Stimulated activated CD4-positive, alpha-beta T cell treated with anti-CD3 and anti-CD28 coated beads, Interleukin-4, amount 100 ng/mL, for 4 hours (primary cell): ENCODE measurements at places on chromosomes 6 and 20.

- no peak for DNase-seq
Observed at GRCh38 chr6:70956191-70956450, 739 bp downstream of the B3GAT2 start.

DNA sequence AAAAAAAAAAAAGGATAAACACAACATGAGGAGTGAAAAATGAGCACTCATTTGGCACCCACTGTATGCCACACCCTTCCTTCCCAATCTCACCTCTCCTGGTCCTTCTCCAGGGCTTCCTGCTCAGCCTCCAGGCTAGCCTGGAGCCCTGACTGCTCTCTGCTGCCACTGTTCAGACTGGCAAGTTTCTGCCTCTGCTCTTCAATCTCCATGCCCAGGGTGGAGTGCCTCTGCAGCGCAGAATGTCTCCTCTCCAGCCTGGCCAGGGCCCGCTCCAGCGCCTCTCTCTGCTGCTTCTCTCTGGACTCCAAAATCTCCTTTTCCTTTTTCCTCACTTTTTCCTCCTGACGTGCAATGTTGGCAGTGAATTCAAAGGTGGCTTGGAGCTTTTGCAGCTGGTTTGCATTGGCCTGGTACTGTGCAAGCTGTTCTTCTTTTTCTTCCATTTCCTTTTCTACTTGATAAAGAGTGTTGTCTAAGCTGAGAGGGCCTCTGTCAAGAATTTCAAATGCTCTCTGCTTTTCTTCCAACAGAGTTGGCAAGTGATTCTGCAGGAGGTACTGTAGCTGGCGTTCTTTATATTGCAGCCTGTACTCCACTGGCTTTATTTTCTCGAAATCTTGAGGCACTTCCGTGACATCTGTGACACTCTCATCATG lies 194.4 kb downstream of the KIF16B start:
- DNase-seq = no peak

- no peak for DNase-seq
Observed at GRCh38 chr20:51828762-51829161, 26.4 kb upstream of the SALL4 start.

GRCh38 chr6:12420626-12421025 lies 130.5 kb downstream of the EDN1 start:
- no peak for DNase-seq

GRCh38 chr20:52859156-52859876 lies 112.8 kb upstream of the TSHZ2 start:
- DNase-seq = no peak

DNA sequence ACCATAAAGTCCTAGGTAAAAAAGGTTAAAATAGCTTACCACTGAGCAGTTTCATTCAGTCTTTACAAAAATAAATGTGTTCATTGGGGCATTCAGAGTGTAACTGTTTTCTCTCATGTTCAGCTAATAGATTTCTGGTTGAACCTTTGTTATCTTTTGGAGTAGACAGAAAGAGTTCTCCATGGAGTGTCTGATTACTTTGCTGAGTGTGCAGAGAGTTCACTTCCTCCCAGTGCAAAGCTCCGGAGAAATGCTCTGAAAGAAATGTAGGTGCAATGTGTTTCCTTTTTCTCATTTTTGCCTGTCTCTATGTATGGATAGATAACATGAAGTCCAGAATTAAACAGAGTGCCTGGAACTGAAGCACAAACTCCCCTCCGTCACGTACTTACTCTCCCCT lies 52.6 kb downstream of the JAG1 start:
- DNase-seq = no peak

DNA sequence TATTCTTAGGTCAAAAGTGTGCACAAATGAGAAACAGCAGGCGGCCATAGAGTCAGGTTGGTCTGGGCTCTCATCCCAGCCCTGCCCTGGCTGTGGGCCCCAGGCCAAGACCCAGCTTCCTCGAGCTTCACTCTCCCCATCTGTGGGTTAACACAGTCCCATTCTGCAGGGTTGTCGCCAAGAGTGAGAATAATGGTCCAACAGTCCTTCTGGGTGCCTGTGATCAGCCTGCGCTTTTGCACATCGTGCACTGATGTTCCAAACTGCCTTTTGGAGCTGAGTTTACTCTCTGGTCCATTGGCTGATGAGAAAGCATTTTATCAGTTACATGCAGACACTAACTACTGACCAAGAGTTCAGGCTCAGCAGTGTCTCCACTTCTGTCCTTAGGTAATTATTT lies 82.6 kb downstream of the INSM1 start:
- DNase-seq = no peak

DNA sequence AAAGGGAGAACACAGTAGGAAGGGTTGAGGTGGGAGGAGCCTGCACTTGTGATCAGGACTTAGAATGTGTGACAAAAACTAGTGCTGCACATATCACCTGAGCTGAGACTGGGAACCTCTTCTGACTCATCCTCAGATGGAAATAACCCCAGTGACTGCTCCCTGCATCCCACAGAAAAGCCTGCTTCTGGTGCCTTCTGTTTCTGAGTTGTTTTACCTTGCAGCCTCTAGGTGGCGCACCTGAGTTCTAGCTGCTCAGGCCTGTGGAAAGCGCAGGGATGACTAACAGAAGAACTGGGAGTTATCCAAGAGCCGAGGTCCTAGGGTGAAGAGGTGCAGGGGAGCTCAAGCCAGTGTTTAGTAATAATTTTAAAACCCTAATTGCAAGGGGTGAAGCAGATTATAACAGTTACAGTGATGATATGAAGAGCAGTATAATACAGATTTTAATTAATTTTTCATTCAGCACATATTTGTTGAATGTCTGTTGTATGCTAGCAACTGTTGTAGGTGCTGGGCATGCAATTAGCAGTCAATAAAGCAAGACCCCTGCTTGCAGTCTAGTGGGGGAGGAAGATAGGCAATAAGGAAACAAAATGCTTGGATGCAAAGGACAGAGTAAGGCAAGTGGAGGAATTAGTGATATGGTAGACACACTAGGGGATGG lies 302.5 kb downstream of the DHX35 start:
- DNase-seq = peak; percentile 26

- DNase-seq = no peak
Observed at GRCh38 chr20:10167040-10167439, 51.6 kb upstream of the SNAP25 start.

GRCh38 chr20:37202267-37202943 lies 23.1 kb upstream of the MROH8 start:
- no peak for DNase-seq

GRCh38 chr6:27836141-27836782 lies 75.9 kb downstream of the OR2B2 start:
- DNase-seq = no peak

DNA sequence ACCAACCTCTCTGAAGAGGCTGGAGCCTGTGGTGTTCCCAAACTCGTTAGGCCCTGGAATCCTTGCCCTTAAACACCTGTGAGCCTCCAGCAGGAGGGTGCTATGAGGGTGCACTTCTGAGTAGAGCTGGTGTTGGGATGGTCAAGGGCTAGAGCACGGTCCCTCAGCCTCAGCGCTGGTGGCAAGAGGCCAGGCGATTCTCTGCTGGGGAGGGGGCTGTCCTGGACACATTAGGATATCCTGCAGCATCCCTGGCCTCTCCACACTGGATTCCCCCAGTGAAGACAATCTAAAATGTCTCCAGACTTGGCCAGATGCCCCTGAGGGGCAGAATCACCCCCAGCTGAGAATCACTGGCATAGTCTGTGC lies 157.8 kb downstream of the SYCP2 start:
- no peak for DNase-seq

- DNase-seq = no peak
Observed at GRCh38 chr6:88166493-88167351, 575 bp upstream of the CNR1 start.

- DNase-seq = no peak
Observed at GRCh38 chr6:26597821-26598220, 1.1 kb downstream of the ABT1 start.

GRCh38 chr20:920311-920710 lies 4.2 kb upstream of the ANGPT4 start:
- DNase-seq = no peak

DNA sequence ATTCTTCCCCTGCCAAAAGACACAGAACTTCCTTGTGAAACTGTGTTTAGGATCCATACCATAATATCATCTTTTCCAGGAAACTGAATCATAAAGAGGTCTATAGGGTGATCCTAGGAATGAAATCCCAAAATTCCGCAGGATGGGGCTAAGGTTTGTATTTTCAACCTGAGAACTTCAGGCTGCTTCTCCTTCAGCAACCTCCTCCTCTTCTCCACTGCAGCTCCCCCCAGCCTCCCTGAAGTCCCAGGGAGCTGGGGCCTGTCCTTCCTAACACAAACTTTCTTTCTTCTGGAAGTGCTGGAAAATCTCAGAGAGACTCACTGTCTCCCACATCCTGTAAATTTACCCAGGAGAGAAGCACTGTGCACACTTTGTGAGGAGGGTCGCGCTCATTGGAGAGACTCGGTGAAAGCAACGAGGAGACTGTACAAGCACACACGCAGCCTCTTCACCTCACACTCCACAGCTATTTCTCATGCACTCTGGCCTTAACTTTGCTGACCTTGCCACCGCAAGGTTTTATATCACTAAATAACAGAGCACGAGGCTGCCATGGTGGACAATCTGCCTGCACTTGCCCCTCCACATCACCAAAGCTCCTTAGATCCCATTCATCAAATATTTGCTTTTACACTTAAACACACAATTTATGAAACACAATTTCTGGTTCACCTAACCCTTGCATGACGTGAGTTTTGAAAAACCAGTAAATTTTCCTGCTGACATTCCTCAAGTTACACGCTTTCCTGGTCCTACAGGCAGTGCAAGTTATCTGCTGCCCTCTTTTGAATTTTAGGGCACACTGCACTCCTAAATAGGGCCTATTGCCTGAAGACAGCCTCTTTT lies 14.3 kb downstream of the ID4 start:
- no peak for DNase-seq

GRCh38 chr6:100657678-100658330 lies 193.1 kb upstream of the SIM1 start:
- no peak for DNase-seq

- no peak for DNase-seq
Observed at GRCh38 chr20:59864726-59865125, 68.7 kb downstream of the SYCP2 start.

GRCh38 chr20:55057779-55058415 lies 582.5 kb downstream of the DOK5 start:
- no peak for DNase-seq

DNA sequence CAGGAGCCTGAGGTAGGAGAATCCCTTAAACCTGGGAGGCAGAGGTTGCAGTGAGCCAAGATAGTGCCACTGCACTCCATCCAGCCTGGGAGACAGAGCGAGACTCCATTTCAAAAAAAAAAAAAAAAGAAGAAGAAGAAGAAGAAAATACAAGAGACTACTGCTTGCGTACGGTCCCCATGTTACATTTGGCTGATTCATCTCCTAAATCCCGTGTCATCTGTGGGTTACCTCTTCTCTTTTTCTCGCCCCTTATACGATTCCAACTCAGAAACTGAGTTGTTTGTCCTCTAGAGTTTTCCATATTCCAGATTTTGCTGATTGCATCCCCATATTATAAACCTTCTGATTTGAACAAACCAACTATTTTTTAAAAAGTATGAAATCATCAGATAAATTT lies 62.4 kb upstream of the NELFCD start:
- DNase-seq = no peak

GRCh38 chr6:47094241-47094925 lies 52.3 kb upstream of the ADGRF1 start:
- no peak for DNase-seq

DNA sequence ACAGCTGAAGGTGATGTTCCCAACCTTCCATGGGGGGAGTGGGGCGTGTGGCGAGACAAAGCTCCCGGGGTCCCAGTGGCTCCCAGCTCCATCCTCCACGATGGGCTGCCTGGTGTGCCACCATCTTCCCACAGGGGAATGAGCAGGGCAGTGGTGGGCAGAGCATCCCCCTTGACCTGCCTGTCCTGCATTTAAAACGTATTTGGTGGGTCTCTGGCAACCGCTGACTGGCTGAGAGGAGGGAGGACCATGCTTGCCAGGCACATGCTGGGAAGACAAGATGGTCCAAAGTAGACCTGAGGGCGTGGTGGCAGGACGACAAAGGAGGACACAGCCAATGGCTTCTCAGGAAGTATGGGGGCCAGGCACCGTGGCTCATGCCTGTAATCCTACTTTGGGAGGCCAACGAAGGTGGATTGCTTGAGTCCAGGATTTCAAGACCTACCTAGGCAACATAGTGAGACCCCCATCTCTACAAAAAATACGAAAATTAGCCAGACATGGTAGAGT lies 4.9 kb downstream of the TLDC2 start:
- no peak for DNase-seq

GRCh38 chr6:21595285-21596144 lies 2.0 kb downstream of the SOX4 start:
- no peak for DNase-seq

GRCh38 chr6:160121981-160122380 lies 366 bp downstream of the SLC22A1 start:
- DNase-seq = no peak

DNA sequence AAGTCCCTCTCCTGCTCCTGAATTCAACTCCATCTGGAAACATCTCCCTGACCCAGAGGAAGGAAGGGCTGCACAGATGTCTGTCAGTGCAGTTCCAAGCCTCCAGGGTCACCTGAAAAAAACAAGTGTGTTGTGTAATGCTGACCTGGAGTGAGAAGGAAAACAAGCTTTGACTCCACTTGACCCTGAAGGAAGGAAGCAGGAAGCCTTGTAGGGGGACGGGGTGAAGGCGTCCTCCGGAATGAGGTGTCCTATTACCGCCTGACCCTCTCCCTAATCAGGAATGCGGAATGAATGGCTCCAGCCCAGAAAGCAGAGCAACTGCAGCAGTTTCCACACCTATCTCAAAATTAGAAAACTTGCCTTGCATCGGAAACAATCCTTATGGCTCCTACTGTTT lies 13.9 kb upstream of the ADGRF5 start:
- no peak for DNase-seq

DNA sequence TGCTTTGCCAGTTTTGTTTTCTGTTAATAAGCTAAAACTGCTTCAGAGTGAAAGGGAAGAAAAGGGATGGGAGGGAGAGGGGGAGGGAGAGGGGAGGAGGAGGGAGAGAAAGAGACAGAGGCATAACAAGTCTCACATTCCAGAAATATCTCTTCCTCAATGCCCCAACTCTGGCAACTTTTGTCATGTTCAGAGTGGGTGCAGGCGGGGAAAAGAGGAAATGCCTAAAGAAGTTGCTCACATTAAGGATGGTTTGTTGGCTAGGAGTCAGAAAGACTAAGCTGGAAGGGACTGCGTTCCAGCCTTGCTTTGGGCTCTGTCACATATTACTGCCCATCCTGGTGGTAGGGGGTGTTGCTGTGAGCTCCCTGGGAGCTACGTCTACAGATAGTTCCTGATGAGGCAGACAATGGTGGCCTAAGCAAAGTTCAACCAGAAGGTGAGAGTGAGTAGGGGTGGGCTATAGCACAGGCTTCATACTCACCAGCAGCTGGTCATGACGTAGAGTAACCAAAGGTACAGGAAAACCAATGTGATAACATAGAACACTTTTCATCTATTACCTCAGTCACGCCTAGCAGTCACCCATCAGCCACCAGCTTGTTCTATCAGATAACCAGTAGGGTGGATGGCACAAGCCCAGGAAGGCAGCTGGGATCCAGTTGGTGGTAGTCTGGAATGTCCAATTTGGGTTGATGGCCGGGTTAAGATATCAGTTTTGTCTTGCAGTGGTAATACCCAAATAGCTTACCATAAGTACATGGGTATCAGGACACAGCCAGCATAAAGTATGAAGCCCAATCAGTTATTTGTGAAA lies 2.1 kb downstream of the TSPYL4 start:
- DNase-seq = no peak
